ENCODE measurements at places on chromosomes 4 and X. TPM values are rescaled to one million over a fixed set of nuclear protein-coding genes. Genes with fewer than 3 reads are reported as not detected.

Gene RHOXF2B
- total RNA-seq: not detected

Gene ATP11C
- 27.2 TPM for total RNA-seq

Gene ZAR1
- not detected for total RNA-seq

Gene CSAG1
- not detected for total RNA-seq

Gene RADX
- 0.43 TPM for total RNA-seq

Gene NOX1
- total RNA-seq: not detected

Gene CLGN
- 0.74 TPM for total RNA-seq

Gene CLDN34
- total RNA-seq: not detected

Gene PIR
- total RNA-seq: 10.4 TPM

Gene GPC3
- 13.5 TPM for total RNA-seq

Gene PPP1R2C
- total RNA-seq: not detected

Gene TNMD
- not detected for total RNA-seq

Gene PRICKLE3
- 7.3 TPM for total RNA-seq

Gene TRIM61
- total RNA-seq: 1.9 TPM

Gene IL2
- not detected for total RNA-seq

Gene SMR3B
- not detected for total RNA-seq

Gene CHRNA9
- total RNA-seq: not detected

Gene TLR7
- total RNA-seq: 0.48 TPM

Gene IL3RA
- total RNA-seq: 5.6 TPM

Gene TXK
- 2.6 TPM for total RNA-seq

Gene BMPR1B
- 13.9 TPM for total RNA-seq

Gene SPACA5
- not detected for total RNA-seq

Gene CLDN2
- total RNA-seq: not detected

Gene HPSE
- total RNA-seq: 4.4 TPM

Gene CCNA2
- 0.52 TPM for total RNA-seq

Gene SPANXA1
- total RNA-seq: not detected
